ENCODE measurements at places on chromosomes 13 and 19.

GRCh38 chr19:7883796-7884570 is 4.3 kb upstream of the LRRC8E start:
- DNase-seq, result no peak

DNA sequence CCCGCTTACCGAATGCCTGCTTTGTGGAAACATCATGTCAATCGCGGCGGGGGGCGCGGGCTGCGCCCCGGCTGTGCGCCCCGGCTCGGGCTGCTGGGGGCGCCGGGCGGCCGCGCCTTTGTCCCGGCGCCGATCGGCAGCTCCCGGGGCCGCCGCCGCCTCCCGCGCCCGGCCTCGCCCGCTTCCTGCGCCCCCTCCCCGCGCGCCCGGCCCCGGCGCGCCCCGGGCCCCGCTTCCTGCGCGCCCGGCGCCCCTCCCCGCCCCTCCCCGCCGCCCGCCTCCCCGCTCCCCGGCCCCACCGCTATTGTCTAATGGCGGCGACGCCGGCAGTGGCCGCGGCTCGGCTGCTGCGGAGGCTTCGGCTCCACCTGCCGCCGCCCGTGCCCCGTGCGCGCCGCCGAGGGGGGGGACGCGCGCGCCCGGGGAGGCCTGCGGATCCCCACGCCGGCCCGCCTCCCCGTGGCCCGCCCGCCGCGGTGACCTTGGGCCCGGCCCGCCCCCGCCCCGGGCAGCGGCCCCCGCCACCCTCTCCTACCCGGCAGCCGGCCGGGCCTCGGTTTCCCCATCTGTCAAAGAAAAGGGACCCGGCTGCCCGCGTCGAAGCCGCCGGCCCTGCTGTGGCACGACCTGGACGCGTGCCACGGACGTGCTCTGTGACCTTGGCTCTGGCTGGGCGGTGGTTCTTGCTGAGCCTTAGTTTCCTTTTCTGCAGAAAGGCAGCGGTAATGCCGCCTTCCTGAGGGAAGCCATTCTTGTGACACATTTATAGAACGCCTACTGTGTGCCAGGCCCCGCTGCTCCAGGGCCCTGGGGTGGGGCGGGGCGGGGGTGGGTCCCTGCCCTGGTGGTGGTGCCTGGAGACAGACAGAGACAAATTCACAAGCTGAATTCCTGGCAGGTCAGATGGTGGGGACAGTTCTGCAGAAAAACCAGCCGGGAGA is at the start of gene TLE5:
Gene TLE5, minus strand, starts transcription at position 331 of the 941 bp plus-strand sequence. Its CDS starts 295 bp downstream, at position 36.
- DNase-seq, result peak; percentile 8

DNA sequence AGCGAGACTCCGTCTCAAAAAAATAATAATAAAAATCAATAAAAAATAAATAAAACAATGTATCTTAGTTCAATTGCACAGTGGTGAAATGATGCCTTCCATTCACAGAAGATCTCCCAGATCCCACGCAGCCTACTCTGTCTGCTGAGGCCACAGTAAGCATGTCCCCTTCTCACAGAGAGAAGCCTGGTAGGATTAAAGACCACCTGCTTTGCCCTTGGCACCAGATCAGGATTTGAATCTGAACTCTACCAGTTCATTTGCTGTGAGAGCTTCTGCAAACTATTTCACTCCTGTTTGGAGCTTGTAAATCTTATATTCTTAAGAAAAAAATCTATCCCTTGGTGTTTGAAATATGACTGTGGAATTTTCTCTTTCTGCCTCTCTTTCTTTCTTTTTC is 2.2 kb upstream of the SLC7A1 start:
- DNase-seq, result no peak

DNA sequence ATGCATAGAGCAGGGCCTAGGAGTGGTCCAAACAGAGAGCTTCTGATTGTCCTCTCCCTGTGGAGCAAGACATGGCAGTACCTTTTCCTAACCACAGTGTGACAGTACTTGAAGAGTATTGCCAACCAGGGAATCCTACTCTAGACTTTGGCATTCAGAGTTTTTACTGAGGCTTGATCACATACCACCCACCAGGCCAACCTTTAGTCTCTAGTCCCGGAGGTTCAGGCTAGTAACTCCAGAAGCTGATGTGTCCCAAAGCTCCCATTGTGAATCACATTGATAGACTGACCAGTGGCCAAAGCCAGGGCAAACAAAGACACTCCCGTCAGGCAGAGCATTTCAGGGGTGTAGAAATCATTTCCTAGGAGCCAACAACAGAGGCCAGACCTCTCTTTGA is 18.4 kb downstream of the IFT88 start:
- no peak for DNase-seq

DNA sequence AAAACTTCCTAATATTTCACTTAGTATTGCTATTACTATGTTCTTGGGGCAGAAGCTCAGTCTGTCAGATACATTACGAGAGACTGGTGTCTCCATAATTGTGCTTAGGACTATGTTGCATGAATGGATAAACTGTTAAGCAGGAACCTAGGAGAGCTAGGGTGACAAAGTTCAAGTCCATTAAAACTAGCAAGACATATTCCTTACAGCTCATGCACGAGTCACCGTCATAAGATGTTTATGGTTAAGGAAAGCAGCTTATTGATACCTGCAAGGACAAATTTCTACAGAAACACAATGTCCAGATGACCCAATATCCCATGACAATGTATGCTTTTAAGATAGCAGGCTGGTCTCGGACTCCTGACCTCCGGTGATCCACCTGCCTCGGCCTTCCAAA is 5.7 kb upstream of the ZNF813 start:
- DNase-seq, result no peak

DNA sequence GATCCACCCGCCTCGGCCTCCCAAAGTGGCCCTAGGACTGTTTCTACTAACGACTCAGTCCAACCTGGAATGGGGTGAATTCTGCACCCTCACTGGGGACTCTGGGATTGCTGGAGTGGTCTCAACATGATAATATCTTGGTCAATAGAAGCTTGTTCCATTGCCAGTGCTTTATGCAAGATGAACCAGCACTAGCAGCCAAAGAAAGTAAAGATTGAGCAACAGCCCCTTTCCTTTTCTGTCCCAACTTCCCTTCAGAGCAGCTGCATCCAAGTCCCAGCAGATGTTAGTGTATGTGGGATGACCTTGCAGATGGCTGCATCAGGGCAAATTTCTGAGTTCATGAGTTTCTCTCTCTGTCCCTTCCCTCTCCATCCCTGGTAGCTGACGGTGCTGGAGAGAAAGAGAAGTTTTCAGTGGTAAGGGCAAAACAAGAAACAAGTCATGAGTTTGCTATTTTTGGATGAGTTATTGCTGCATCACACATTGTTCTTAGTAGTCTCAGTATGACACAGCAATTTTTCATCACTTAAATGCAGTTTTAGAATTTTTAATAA is 183.6 kb upstream of the EDNRB start:
- DNase-seq, result no peak

DNA sequence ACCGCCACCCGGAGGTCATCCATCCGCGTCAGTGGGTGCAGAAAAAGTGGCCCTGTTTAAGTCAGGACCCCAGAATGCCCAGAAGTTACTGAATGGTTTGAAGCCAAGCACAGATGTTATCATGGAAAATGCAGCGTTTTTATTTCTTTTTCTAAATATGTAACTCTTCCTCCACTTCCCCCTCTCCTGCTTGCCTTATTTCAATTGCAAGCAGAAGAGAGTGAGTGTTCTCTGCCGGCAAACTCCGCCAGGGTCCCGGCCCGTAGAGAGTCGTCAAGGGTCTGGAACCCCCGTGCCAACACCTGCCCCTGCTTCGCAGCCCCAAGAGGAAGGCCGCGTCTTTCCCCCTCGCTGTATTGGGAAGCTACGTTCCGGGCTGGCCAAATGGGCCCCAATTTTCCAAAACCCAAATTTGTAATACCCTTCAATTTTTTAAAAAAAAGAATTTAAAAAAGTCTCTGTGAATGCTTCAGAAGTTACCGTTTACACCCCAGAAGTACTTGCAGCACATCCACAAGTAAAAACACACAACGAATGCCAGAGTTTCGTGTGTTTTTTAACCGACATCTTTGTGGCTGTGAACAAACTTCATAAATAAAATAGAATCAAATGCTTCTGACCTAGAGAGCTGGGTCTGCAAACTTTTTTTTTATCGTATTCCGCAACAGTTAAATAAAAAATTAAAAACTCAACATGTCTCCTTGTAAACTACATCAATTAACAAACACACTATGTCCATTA is 712 bp upstream of the PDX1 start:
- no peak for DNase-seq

GRCh38 chr13:59343993-59344822 is 819.5 kb downstream of the DIAPH3 start:
- no peak for DNase-seq

- no peak for DNase-seq
Measured at GRCh38 chr13:43305416-43305815, 282.0 kb downstream of the DNAJC15 start.

GRCh38 chr13:113974304-113975281 is 717 bp upstream of the C13orf46 start:
- DNase-seq, result no peak

GRCh38 chr13:71758828-71759227 is 108.2 kb downstream of the DACH1 start:
- DNase-seq, result no peak

- no peak for DNase-seq
Measured at GRCh38 chr13:74675182-74675581, 541.0 kb upstream of the KLF12 start.
